Globus pallidus (tissue), 1 donor: ENCODE measurements at places on chromosomes 13 and 19.

DNA sequence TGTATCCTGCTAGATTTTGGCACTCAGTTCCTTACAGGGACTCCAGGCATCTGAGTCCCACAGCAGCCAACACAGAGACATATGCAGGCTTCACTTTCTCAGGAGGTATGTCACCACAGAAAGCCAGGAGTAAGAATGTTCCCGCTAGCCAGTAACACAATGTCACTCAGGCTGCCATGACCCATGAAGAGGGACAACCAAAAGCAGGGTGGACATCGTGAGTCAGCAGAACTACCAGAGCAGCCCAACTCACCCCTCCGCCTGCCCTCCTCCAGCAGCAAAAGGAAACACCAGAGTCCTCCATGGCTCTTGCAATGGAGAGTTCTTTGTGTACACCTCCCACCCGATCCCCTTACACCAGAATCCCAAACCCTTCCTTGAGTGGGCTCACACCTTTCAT is 95.4 kb downstream of the CRYL1 start:
- DNase-seq: no peak

DNA sequence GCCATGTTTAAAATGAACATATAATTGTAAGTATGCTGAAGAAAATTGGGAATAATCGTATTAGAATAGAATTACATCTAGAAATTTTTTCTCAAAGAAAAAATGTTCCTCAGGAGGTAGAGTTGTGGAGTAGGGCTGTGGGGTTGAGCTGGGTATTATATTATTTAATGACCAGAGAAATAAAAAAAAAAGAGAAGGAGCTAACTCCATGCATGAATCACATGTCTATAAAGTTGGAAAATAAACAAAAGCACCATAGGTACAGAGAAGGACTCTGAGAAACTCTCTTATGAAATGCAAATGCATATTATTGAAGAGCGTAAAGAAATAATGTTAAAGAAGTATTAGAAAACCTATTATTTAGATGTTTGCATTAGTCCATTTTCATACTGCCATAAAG is 405.5 kb downstream of the EFNB2 start:
- DNase-seq: no peak

DNA sequence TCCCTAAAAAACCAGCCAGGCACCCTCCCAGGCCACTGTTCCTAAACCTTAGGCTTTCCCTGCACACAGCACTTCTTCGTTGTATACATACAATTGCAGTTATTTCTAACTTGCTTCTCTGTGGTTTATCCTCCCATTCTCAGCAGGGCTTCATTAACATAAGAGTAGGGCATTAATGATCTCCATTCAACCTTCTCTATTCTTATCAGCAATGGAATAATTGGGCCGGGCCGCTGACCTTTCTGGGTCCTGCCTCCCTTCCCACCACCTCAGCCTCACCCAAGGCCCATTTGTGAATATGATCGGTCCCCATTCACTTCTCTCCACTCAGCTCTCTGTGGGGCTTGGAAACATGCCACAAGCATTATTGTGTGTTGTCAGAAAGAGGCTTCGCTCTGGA is 184.2 kb downstream of the SUCLA2 start:
- DNase-seq: no peak

DNA sequence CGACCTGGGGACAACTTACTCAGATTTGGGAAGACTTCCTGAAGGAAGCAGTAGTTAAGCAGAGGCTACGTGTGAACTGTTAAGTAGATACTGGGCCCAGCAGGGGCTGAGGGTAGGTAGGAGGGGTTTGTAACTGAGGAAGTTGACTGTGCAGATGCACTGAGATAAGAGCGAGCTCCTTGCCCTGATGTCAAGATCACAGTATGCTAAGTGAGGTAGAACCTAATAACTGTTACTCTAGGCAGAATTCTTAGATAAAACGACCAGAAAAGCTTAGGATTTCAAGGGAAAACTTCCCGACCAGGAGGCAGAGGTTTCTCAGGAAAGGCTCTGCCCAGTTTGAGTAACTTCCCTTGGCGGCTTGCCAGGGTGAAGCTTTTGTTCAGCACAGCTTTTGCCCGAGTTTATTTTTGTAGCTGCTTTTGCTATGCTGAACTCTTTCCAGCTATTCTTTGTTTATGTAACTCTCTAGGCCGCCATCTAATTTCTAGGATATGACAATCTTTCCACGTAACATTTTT is 632.1 kb downstream of the DIAPH3 start:
- peak; percentile 55 for DNase-seq

GRCh38 chr19:47013041-47013517 is 6.6 kb upstream of the NPAS1 start:
- DNase-seq: peak; percentile 68

DNA sequence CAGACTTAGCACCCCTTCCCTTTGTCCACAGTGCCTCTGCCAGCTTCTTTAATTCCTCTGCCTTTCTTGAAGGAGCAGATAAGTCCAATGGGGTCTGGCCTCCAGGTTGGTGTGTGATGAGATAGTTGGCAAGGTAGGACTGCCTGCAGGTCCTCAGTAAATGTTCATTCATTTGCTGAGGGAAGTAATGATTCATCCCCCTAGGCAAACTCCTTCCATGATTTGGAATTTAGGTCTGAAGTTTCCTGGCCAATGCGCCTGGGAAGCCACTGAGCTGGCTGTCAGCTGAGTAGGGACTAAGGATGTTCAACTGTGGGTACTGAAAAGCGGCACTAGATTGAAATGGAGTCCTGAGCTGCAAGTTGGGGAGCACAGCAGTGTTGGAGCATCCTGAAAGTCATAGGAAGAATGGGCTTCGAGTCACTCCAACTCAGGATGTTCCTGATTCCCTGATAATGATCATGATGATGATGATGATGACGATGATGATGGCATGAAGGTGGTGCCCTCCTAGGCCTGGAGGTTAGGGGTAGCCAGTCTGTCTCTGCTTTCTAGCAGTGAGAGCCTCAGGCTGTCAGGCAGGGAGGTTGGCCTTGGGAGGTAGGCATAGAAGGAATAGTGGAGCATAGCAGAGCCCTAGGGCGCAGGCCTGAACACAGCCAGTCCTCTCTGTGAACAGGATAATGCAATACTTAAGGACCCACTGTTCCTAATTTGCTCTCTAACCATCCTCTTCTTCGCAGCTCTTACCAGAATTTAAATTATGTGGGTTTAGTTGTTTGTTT is 44.7 kb downstream of the COL4A2 start:
- DNase-seq: no peak

DNA sequence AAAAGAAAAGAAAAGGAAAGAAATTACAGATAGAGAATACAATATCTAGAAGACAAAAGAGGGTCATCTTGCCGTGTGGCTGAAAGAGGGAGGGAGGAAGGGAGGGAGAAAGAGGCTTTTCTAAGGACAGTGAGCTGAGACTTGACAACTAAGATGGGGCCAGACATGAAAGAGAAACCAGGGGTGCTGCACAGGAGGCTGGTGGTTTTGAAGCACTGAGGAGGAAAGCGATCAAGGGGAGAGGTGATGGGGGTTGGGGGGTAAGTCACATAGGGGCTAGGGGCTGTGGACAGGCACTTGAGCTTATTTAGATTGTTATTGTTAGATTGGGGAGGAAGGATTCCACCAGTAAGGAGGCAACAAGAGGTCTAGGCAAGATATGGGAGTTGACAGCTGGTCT is 17.3 kb downstream of the PNPLA6 start:
- DNase-seq: no peak

GRCh38 chr19:39497701-39497995 is 1.1 kb upstream of the DLL3 start:
- no peak for DNase-seq

GRCh38 chr19:27972291-27973040 is 1240.5 kb downstream of the UQCRFS1 start:
- no peak for DNase-seq

DNA sequence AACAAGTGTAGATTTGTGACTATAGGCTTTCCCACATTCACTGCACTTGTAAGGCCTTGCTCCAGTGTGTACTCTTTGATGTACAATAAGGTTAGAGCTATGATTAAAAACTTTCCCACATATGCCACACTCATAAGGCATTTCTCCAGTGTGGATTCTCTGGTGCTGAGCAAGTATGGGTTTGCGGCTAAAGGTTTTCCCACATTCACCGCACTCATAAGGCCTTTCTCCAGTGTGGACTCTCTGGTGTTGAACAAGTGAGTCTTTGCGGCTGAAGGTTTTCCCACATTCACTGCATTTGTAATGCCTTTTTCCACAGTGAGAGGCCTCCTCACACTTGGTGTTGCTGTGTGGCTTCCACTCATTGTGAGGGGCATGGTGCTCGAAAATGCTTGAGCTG is 3.7 kb downstream of the ZNF772 start:
- no peak for DNase-seq

DNA sequence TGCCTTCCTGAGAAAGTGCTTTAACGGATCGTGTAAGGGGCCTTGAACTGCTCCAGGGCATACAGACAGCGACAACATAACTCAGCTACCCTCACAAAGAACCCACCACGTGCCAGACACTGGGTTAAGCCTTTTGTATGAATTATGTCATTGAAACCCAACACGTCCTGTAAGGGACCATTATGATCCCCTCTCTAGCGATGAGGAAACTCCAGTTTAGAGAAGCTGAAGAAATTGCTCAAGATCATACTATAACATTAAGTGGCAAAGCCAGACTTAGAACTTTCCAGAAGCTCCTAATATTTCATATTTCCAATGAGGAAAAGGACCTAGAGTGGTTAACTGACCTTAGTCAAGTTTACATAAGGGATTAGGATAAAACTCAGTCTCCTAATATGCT is 57.0 kb upstream of the RAP2A start:
- no peak for DNase-seq

GRCh38 chr13:71382285-71382684 is 484.7 kb downstream of the DACH1 start:
- DNase-seq: no peak

DNA sequence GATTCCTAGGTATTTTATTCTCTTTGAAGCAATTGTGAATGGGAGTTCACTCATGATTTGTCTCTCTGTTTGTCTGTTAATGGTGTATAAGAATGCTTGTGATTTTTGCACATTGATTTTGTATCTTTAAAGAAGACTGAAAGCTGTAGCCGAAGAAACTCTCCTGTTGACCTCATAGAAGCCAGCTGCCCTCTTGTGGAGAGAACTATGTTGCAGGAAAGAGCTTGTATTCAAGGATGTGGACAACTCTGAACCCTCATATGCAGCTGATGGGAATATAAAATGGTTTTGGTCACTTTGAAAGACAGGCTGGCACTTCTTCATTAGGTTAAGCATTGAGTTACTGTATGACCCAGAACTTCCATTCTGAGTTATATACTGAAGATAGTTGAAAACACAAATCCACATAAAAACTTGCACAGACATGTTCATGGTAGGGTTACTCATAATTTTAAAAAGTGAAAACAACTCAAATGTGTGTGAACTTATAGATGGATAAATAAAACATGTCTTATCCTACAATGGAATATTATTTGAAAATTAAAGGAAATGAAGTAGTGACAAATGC is 65.8 kb upstream of the SLITRK6 start:
- DNase-seq: peak; percentile 16
